ENCODE measurements at places on chromosomes 1 and 21.

GRCh38 chr1:32336963-32337675 is 1.1 kb upstream of the MARCKSL1 start:
- DNase-seq, result no peak

DNA sequence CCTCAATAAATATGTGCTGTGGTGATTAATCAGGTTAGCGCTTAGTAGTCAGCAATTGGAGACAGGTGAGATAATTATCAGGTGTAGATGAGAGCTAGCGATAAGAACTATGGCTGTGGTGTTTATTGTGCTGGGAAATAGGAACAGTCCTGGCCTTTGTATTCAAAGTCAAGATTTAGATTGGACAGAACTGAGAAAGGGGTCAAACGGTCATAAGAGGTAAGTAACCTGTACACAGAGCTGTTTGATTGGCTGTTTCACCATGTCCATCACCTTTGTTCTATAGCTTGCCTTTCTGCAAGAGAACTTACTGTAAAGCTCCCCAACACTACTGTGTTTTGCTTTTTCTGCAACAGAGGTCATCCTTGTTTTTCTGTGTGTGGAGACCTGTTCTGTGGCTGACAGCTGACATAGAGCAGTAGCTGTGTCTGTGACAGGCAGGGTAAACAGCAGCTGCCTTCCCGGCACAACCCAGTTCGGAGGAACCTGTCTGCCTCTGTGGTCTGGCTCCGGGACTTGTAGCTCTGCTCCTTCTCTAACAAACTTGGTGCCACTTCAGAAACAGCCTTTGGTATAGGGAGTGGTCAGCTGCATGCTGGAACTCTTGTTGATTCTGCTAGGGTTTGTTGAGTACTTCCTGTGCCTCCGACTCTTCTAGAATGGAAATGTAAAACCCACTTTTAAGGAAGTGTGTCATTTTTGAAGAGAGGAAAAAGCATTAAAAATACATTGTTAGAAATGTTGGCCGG is 21.1 kb upstream of the CDC42 start:
- no peak for DNase-seq

DNA sequence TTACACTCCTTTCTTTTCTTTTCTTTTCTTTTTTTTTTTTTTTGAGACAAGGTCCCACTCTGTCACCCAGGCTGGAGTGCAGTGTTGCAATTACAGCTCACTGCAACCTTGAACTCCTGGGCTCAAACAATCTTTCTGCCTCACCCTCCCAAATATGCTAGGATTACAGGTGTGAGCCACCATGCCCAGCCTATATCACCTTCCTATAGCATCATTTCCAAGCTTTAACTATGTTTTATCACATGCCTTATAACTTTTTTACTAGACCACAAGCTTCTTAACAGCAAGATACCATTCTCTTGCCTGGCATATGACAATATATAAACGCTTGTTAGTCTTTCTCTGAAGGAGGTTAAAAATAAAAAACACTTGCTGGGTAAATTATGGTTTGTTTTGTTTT is 55.3 kb upstream of the MUTYH start:
- no peak for DNase-seq

GRCh38 chr1:38026592-38027200 is 14.2 kb downstream of the UTP11 start:
- peak; percentile 54 for DNase-seq

- no peak for DNase-seq
Measured at GRCh38 chr1:29372108-29372507, 135.8 kb downstream of the PTPRU start.

DNA sequence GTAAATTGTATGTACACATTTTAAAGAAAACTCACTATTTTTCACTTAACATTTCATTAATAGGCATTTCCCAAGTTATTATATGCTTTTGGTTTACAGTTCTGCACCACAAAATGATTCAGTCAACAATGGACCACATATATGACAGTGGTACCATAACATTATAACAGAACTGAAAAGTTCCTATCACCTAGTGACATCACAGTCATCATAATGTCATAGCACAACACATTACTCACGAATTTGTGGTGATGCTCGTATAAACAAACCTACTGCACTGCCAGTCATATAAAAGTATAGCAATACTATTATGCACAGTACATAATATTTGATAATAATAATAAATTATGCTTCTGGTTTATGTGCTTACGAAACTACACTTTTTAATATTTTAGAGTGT is 30.9 kb downstream of the DNAI4 start:
- no peak for DNase-seq

- no peak for DNase-seq
Measured at GRCh38 chr1:112021263-112021662, 31.8 kb upstream of the KCND3 start.

GRCh38 chr1:156970017-156970416 is 49.6 kb downstream of the LRRC71 start:
- peak; percentile 17 for DNase-seq

GRCh38 chr1:110007046-110007830 is 22.7 kb downstream of the AHCYL1 start:
- DNase-seq, result no peak

DNA sequence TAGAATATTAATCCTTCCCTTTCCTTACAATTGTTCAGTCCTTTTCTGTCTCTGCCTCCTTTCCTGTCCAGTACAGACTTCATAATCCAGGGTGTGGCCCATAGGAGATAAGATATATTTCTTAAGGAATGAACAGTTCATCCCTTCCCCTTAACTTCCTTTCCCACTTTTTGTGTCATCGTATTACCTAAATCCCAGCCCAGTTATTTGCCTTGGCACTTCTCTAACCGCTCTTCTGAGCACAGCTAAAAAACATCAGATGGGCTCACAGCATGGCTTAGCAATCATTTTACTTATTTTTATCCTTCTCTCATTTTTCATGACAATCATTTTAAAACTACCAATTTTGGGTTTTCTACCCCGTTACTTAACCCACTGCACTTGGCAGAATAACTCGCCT is 39.6 kb downstream of the F3 start:
- DNase-seq, result no peak

DNA sequence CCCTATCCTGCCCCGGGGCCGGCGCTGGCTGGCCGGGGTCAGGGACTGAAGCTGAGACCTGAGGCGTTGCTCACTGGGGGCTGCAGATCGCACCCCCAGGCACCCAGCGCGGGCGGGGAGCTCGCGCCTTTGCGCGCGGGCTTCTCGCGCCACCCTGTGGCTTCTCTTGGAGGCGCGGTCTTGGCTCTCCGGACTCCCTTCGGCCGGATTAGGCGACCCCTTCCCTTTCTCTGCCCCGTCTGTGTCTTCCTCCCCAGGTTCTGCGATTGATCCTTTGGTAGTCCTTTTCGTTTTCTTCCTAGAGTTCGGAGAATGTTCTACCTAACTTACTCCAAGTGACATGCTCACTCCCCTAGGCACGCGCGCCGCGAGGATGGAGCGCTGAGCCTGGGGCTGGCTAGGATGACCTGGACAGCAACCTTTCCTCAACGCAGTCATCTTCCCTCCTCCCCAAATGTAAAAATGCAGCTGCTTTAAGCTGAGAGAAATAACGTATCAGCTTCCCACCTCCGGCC is 495 bp upstream of the NTRK1 start:
- DNase-seq, result peak; percentile 35

- DNase-seq, result no peak
Measured at GRCh38 chr1:229185963-229186362, 84.9 kb upstream of the RAB4A start.

DNA sequence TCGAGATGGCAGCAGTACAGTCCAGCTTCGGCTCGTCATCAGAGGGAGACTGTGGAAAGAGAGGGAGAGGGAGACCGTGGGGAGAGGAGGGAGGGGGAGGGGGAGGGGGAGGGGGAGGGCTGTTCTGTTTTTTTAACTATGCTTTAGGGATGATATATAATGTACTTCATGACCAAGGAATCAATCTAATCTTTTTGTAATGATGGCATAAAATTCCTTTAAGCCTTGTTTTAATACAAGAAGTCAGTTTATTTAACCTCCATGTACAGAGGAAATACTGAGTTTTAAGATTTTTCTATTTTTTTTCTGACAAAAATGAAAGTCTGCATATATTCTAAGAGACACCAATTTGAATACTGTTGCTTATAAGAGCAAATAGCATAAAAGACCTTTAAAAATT is 41.9 kb downstream of the PTBP2 start:
- no peak for DNase-seq

DNA sequence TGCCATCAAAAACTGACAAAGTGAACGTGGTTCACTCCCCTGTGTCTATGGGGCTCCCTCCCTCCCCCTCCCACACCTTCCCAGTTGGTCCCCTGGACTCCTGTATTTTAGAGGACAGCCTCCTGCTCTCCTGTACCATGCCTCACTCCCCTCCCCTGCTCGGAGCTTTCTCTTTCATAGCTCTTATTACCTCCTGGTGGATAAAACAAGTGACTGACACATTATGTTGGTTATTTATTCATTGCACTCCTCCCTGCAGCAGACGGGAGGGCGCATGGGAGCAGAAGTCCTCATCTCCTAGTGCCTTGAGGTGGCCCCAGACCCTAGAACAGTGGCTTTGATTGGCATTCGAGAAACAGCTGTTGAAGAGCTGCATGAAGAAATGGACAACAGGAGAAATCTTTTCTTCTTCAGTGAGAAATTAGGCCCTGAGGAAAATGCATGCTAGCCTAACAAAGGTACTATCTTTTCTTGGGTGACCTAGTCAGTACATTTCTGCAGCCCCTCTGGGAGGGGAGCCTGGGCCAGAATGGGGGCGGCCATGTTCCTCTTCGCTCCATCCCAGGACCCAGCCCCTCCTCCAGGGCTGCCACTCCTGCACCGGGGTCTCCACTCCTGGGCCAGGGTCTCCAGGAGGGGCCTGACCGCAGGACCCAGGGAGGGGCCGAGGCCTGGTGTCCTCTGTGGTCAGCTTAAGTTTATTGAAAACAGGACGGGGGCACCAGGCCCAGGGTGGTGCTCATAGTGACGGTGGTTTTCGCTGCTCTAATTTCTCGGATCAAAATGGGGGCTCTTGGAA is 1.2 kb upstream of the TFF1 start:
- DNase-seq, result no peak

DNA sequence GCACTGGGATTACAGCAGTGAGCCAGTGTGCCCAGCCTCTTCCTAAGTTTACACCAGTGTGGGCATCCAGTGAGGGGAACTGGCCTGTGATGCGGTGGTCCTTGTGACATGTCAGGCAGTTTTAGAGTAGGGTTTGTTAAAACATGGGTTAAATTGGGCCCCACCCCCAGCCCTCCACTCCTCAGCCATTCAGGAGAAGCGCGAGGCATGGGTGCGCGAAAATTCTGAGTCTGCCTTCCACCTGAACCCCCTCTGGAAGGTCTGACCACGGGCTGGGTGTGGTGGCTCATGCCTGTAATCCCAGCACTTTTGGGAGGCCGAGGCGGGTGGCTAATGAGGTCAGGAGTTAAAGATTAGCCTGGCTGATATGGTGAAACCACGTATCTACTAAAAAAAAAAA is 51.7 kb downstream of the SKI start:
- no peak for DNase-seq

- no peak for DNase-seq
Measured at GRCh38 chr1:89799495-89799894, 21.3 kb upstream of the LRRC8D start.

DNA sequence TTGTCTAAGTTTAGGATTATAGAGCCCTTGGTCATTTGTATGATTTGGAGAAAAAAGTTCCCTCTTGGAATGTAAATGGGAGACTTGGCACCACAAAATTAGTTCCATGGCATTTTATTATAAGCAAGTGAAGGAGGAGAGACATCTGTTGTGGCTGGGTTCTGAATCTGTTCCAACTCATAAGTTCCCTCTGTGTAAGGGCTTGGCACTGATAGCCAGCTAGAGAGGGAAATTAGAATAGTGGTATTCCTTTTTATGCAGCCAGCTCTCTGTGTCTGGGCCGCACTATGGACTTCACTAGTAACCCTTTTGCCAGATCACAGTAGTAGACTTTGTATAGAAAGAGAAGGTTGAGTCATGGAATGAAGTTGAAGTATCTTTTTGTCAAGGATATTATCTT is 31.1 kb downstream of the GNAI3 start:
- DNase-seq, result no peak

DNA sequence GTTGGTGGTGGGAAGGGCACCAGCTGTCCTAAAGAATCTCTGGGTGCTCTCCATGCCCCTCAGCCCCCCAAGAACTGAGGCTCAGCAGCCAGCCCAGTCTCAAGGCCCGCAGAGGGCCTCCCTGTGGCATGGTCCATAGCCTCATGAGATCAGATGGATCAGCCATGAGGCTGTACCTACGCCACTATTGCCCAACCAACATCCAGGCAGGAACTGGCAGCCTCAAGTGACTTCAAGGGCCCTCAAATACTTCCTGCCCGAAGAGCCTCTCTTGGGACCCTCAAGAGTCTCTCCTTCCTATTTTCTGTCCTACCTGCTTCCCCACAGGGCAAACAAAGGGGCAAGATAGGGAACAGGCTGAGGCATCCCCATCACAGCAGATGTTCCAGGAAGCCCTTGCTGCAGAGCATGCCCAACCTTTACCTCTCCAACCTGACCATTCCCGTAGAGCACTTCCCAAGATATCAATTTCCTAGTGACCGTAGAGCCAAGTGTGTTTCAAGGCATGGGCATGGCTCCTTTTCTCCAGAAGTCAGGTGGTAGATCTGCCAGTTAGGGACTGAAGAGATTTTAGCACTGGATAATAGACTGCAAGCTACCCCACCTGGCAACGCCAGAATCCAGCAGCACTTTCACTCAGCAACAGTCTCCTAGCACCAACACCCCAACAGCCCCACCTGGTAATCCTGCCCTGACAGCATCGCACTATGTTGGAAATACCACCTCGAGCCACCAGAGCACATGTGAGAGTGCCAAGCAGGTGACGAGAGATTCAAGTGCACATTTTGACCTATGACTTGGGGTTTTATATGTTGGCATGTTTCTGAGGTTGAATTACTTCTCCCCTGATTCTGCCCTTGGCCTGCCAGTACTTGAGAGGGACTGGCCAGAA is 13.7 kb upstream of the MFSD2A start:
- DNase-seq, result no peak

DNA sequence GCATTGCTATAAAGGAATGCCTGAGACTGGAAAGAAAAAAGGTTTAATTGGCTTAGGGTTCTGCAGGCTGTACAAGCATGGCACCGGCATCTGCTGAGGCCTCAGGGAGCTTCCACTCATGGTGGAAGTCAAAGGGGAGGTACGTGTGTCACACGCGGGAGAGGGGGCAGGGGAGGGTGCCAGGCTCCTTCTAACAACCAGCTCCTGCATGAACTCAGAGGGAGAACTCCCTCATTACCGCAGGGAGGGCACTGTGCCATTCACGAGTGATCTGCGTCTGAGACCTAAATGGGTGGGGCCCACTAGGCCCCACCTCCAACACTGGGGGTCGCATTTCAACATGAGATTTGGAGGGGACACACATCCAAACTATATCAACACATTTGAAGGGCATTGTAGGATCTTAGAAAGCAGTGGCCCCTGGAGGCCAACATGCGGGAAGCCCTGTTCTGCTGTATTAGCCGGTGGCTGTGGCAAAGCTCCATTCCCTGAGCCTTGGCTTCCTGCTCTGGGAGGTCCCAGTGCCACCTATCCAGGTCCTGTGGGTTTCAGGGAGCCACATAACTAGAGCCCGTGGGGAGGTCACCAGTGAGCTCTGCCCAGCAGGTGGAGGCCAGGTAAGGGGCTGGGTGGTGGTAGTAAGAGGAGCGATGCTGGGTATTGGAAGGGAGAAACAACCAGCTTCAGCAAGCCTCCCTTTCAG is 10.0 kb downstream of the WNT3A start:
- no peak for DNase-seq
